ENCODE measurements at places on chromosomes 12 and 14.

GRCh38 chr14:103045371-103045869, 11.9 kb downstream of the CDC42BPB start:
- DNase-seq: no peak

DNA sequence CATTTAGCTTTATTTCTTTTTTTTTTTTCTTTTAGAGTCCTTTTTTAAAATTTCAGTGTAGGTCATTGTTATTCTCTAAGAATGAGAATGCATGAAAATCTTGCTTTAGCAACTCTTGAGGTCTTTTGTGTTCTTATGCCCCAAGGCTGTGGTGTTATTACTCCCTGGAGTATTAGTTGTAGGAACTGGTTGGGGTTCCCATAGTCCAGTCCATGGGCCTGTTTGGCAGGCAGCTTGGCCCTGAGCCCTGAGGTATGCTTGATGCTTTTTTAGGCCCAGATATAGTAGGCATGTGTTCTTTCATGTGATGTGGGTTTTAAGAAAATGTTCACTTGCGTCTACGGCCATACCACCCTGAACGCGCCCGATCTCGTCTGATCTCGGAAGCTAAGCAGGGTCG, 1.6 kb downstream of the FAM234B start:
- no peak for DNase-seq

- no peak for DNase-seq
Observed at GRCh38 chr12:8499616-8500015, 13.7 kb upstream of the CLEC4D start.

- DNase-seq: no peak
Observed at GRCh38 chr12:109597795-109598427, 24.3 kb downstream of the MVK start.

DNA sequence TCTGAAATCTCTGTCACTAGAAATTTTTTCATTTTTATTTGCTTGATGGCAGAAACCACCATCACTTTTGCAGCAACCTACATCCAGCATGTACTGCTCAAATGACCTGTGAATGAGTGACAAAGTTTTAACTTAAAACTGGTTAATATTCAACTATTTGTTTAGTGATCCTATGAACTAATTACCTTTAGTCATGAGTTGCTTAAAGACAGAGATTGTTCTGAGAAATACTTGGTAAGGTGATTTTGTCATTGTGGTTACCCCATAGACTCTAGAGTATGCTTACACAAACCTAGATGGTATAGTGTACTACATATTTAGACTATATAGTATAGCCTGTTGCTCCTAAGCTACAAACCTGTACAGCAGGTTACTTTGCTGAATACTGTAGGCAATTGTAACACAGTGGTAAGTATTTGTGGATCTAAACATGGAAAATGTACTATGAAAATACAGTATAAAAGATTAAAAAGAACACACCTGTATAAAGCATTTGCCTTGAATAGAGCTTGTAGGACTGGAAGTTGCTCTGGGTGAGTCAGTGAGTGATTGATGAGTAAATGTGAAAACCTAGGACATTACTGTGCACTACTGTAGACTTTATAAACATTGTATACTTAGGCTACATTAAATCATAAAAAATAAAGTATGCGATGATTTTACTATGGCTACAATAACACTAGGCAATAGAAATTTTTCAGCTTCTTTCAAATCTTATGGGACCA, 256.6 kb upstream of the PPFIA2 start:
- no peak for DNase-seq

DNA sequence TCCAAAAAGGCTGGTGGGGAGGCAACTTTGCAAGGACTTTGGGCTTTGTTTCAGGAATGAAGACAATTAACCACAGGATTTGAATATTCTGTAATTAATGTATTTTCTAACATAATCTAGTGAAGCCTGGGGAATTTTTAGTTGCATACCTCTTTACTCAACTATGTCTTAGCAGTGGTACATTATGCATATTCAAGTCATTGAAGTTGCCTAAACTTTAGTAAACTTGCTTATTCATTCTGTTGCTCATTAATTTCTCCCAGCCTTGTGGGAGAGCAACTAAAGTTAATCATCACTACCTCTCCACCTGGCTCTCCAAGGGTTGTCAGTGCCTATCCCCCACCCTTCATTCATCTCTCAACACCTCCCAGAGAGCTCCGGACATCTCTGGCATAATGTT, 54.2 kb downstream of the IFNG-AS1 start:
- no peak for DNase-seq

DNA sequence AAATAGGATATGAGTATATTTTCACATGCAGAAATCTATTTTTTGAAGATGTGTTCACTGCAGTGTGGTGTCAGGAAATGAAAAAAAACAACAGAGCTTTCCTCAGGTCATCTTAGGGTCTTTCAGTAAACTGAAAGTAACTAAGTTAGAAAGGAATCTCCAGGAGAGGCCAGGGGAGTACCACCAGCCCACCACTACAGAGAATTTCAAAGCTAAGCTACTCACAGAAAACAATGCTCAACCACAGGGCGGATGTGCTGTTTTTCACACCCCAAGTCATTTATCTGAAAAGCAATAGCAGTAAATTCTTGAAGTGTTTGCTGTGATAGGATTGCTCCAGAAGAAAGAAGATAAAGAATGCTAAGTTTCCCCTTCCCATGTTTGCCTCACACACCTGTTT, 79.0 kb downstream of the IFNG start:
- DNase-seq: no peak

GRCh38 chr12:124422570-124423523, 128.0 kb downstream of the RFLNA start:
- no peak for DNase-seq

DNA sequence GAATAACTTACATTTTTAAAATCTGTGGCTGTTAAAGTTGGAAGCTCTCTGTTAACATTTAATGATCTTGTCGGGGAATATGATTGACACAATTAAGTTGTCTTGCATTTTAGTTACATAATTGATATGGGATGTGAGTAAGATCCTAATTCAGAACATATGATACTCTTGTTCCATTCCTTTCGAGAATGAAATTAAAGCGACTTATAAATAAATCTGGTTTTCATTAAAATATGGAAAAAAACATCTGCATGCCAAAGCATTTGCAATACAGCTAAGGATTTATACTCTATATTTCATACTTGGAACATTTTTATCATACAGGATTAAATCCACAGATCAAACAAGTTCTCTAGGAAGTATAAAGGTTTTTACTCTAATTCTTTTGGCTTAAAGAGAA, 52.0 kb downstream of the SLC38A6 start:
- no peak for DNase-seq

- DNase-seq: no peak
Observed at GRCh38 chr14:105940534-105941225, 414.3 kb downstream of the TMEM121 start.

GRCh38 chr14:99270458-99271220, 1.4 kb downstream of the BCL11B start:
- DNase-seq: no peak

DNA sequence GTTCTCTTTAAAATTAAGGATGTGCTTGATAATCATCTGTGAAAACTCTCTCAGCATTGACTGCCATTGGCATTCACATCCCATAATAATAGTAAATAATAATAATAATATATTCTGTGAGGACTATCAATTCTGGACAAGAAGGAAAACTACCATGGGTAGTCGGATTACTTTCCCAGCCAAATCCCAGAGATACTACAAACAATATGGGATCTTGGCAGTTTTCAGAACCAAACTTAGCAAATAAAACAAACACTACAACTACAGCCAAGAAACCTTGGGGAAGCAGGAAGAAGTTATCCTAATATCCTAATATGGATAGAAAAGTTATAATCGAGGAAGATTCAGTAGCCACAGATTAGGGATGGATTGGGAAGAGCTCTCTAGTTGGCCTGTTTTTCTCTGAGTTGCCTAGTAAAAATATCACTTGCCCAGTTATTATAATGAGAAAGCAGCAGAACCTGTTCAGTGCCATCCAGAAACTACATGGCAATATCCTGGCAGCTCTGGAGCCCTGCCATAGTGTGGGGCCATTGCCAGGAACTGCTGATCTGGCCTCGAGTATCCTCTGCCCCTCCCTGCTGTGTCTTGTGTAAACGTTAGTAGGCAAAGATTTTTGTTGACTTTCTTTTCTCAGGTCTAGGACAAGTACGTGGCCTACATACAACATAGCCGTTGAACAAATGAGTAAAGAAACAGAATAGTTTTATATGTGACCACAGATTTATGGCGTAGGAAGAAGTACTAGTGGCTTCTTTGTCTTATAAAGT, 193.5 kb downstream of the SLC2A13 start:
- no peak for DNase-seq

GRCh38 chr14:68986926-68987652, 8.0 kb upstream of the ACTN1 start:
- DNase-seq: no peak

GRCh38 chr12:54497883-54498282, 331 bp downstream of the NCKAP1L start:
- no peak for DNase-seq

GRCh38 chr12:42235426-42235825, 2.6 kb downstream of the YAF2 start:
- no peak for DNase-seq

GRCh38 chr14:95404583-95404982, 84.9 kb upstream of the CLMN start:
- no peak for DNase-seq

- DNase-seq: no peak
Observed at GRCh38 chr14:29215853-29216252, 449.3 kb downstream of the FOXG1 start.

DNA sequence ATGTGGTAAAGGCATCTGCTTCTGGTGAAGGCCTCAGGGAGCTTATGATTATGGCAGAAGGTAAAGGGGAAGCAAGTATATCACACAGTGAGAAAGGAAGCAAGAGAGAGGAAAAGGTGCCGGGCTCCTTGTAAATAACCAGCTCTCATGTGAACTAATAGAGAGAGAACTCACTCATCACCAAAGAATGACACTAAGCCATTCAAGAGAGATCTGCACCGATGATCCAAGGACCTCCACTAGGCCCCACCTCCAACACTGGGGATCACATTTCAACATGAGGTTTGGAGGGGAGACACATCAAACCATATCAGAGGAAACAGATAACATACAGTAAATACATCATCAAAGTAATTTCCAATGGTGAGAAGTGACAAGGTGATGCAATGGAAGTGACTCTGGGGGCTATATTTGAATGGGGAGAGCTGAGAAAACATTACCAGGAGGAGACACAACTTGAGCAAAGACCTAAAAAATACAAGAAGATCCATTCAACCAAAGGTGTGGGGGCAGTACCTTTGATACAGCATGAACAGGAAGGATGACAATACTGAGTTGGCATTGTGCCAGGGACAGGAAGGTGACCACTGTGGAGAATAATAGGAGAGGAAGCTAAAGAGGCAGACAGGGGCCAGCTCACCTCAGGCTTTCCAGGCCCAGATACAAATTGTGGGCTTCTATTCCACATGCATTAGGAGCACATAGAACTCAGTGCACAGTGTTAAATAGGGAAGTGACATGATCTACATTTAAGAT, 134.4 kb upstream of the GRIP1 start:
- DNase-seq: no peak

- no peak for DNase-seq
Observed at GRCh38 chr14:75090353-75090752, 20.9 kb downstream of the ZC2HC1C start.

DNA sequence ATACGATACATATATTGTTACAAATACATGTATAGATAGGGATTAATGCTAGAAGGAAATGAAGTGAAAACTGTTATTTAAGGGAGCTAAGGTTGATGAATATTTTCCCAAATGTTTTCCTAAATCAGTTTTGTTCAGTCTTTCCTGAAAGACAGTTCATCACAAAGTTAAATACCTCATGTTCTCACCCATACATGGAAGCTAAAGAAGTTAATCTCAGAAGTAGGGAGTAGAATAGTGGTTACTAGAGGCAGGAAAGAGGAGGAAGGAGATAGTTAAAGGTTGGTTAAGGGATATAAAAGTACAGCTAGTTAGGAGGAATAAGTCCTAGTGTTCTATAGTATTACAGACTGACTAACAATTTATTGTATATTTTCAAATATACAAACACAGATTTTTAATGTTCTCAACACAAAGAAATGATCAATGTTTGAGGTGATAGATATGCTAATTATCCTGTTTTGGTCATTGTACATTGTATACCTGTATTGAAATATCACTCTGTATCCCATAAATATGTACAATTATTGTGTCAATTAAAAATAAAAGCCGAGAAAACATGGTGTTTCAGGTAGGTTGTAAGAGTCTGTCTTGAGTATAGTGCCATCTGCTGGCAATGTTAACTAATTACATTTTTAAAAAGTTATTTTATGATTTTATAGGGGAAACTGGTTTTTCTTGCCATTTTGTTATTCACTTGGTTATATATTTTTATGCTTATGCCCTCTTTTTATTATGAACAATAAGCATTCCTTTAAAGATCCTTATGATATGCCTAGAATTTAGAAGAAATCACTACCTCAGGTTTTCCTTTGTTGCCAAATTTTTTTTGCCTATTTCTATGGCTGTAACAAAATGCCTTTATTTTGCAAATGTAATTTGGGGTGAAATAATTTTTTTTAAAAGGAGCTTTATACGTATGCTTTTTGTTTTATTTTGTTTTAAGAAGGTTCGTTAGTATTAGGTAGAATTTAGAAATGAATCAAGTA, 26.9 kb downstream of the ZDHHC17 start:
- DNase-seq: peak; percentile 3

- no peak for DNase-seq
Observed at GRCh38 chr12:95593266-95593871, 42.1 kb upstream of the USP44 start.

- DNase-seq: no peak
Observed at GRCh38 chr12:119593578-119594398, at the start of gene TMEM233. TSS of gene TMEM233 (plus strand) at chr12:119593774. CDS start at chr12:119593849, 75 bp downstream.

DNA sequence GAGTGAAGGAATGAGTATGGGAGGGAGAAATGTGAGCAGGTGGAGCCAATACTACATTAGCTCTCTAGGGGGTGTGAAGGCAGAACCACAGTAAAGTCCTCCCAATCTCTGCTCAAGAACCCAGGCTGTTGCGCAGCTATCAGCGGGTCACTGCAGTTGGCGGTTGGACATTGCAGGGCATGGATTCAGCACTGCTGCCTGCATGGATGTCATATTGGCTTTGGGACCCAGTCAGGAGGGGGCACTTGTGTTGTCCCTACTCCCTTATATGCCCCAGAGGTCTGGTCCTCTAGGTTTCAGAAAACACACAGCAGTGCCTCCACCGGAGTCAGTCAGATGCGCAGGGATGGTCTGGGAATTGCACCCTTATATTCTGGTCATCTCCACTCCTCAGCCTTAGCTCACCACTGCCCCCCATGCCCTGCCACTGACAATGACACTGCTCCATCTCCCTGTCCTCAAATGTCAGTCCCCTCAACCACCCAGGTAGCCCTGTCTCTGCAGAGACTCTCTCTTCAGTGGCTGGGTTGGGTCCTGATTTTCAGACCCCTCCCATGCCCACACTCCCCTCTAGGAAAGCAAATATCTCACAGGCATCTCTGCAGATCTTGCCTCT, 9.6 kb downstream of the ZDHHC22 start:
- no peak for DNase-seq

Measured in SK-N-MC (cell line).